ENCODE measurements at places on chromosomes 1 and 21.

DNA sequence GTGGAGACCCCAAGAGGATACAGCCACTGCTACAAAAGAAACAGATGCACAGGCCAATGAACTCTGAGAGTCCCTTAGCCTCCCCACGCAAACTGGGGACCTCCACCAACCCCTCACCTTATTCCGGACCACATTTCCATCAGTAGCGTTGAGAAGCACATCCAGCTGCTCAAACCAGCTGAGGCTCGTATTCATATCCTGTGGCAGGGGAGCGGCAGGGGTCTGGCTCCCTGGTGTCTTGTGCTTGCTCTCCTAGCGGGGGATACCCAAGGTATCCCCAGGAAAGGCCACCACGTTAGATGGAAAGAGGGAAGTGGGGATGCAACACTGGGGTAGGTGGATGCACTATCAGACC, 481 bp downstream of the CCDC163 start:
- no peak for DNase-seq

DNA sequence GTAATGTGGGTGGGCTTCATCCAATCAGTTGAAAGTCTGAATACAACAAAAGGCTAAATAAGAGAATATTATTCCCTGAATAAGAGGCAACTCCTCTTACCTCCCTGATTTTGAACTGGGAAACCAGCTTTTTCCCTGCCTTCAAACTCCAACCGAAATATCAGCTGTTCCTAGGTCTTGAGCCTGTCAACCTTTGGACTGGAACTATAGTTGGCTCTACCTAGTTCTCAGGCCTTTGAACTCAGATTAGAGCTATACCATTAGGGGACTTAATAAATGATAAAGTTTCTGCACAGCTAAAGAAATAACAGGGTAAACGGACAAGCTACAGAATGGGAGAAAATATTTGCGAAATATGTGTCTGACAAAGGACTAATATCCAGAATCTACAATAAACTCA, 43.8 kb upstream of the BEND5 start:
- DNase-seq, result no peak

GRCh38 chr1:93707956-93708355, 26.3 kb upstream of the BCAR3 start:
- no peak for DNase-seq

- no peak for DNase-seq
Observed at GRCh38 chr1:7970246-7970645, 8.7 kb downstream of the PARK7 start.

GRCh38 chr1:181135815-181136737, 47.6 kb downstream of the IER5 start:
- no peak for DNase-seq

- no peak for DNase-seq
Observed at GRCh38 chr1:110524311-110525248, 5.6 kb upstream of the KCNA10 start.
